ENCODE measurements at places on chromosomes 11 and 22.
A peak's percentile ranks its signal among the peaks of the same experiment; 100 is the strongest.

- peak; percentile 78 for DNase-seq
Observed at GRCh38 chr22:24178502-24179440, 2.5 kb upstream of the SUSD2 start.

- peak; percentile 9 for DNase-seq
Observed at GRCh38 chr11:82864268-82864667, 36.0 kb downstream of the PRCP start.

DNA sequence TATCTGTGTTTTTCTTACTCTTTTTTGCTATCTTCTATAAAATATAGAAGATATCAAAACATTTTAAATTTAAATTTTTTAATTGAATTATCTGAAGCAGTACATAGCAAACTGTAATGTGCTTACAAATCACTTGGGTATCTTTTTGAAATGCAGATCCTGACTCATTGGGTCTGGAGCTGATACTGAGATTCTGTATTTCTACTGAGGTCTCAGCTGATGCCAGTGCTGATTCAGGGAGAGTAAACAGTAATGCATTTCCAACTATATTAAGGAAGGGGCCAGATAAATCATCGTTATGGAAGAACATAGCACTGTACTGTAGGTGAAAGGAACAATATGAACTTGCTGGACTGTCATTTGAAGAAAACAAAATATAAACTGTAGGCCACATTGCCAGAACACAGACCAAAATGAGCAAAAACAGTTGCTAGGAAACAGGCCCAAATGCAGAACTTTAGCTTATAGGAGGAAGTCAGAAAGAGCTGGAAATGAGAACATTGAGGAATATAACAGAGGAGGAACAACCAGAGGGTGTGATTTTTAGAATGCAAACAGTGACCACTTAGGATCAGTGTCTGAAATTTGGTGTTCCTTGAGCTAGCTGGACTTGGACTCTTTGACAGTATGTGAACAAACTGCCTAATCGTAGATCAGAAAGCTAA lies 3.3 kb downstream of the ARL14EP start:
- DNase-seq: no peak

GRCh38 chr11:11867720-11868119 lies 25.9 kb downstream of the USP47 start:
- DNase-seq: no peak

GRCh38 chr22:18066181-18066859 lies 11.5 kb upstream of the PEX26 start:
- DNase-seq: no peak

- peak; percentile 37 for DNase-seq
Observed at GRCh38 chr22:37529652-37530345, 10.6 kb upstream of the CARD10 start.

DNA sequence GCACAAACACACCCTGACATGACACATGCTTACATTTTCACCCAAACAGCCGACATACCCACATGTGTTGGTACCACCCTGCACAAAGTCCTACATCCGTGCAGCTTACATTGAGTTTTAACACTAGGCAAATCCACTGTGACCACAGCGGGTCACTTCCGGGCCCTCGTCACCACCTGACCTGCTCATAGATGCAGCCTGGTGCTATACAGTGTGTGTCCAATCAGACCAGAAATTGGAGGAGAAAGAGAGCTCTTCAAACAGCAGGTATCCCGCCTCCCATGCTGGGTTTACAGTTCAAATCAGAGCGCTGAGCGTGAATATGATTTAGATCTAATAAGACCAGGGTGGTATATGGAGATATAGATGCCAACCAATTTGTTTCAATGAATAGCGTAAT lies 35.4 kb downstream of the PHF21B start:
- no peak for DNase-seq

- no peak for DNase-seq
Observed at GRCh38 chr22:48145738-48146137, 1383.3 kb downstream of the TBC1D22A start.

DNA sequence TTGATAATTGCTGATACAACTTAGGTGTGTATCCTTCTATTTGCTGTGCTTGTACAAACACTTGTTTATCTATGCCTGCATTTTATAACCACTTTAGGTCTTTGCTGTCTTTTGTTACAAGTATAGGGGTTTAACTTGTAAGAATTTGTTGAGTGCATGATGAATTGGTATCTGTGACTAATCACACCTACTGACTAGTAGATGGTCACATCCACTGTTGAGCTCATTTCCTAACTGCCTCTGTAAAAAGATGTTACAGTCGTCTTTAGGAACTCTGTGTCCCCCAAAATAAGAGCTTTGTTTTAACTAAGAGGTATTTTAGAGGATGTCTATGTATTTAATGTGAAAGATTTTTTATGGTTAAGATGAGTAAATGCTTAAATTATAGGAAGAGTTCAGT lies 60.5 kb downstream of the HIPK3 start:
- DNase-seq: no peak

- DNase-seq: peak; percentile 14
Observed at GRCh38 chr22:49532869-49533802, 294.5 kb downstream of the BRD1 start.

- no peak for DNase-seq
Observed at GRCh38 chr11:129056916-129057315, 114.2 kb upstream of the TP53AIP1 start.

DNA sequence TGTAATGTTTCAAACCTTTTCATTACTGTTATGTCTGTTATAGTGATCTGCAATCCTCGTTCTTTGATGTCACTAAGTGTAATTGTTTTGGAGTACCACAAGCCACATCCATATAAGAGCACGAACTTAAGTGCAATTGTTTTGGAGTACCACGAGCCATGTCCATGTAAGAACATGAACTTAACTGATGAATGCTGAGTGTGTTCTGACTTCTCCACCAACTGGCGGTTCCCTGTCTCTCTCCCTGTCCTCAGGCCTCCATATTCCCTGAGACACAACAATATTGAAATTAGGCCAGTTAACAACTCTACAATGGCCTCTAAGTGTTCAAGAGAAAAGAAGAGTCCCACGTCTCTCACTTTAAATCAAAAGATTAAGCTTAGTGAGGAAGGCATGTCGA lies 23.5 kb downstream of the TESMIN start:
- DNase-seq: peak; percentile 9

DNA sequence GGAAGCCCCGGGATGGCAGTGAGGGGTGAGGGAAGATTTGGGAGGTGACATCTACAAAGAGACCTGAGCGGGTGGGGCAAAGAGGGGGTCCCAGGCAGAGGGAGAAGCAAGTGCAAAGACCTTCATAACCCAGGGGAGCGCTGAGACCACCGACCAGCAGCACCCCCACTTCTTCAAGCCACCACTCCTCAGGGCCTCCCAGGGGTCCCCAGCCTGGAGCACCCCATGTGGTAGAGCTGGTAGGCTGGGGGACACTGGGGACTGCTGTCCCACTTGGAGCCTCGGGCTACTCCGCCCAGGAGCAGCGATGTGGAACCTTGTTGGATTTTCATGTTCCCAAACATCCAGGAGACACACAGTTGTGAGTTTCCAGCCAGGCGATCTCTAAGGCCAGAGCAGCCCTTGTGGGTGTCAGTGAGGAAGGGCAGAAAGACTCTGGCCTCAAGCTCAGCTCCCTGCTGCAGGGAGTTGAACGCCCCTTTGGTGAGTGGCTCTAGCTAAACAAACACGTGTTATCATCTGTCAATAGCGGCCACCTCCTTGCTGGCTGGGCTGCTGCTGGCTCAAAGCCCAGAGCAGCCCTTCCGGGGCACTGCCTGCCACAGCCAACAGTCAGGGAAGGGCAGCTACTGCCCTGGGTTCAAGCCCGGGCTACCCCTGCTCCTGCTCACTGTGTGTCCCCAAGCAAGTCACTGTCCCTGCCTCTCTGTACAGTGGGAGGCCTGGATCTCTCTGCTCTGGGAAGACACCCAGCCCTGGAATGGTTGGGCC lies 25.7 kb upstream of the CHKA start:
- peak; percentile 94 for DNase-seq

DNA sequence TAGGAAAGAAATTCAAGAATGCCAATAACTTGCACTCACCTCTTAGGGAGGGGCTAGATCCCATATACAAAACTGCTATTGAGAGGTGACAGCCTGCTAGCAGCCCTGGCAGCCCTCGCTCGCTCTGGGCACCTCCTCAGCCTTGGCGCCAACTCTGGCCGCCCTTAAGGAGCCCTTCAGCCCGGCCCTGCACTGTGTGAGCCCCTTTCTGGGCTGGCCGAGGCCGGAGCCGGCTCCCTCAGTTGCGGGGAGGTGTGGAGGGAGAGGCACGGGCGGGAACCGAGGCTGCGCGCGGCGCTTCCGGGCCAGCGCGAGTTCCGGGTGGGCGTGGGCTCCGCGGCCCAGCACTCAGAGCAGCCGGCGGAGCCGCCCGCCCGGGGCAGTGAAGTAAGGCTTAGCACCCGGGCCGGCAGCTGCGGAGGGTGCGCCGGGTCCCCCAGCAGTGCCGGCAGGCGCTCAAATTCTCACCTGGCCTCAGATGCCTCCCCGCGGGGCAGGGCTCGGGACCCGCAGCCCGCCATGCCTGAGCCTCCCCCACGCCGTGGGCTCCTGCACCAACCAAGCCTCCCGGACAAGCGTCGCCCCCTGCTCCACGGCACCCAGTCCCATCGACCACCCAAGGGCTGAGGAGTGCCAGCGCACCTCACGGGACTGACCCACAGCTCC lies 329.9 kb downstream of the FAM181B start:
- no peak for DNase-seq

DNA sequence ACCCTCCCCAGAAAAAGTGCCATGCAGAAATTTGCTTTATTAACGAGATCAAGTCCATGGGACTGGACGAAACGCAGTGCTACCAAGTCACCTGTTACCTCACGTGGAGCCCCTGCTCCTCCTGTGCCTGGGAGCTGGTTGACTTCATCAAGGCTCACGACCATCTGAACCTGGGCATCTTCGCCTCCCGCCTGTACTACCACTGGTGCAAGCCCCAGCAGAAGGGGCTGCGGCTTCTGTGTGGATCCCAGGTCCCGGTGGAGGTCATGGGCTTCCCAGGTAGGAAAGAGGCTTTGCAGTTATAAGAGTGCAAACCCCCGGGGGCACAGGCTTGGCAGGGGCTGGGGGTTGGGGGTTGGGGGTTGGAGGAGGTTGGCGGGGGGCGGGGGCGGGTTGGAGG lies 4.2 kb downstream of the APOBEC3H start:
- no peak for DNase-seq

- DNase-seq: no peak
Observed at GRCh38 chr11:83721263-83721662, 435.1 kb upstream of the CCDC90B start.

GRCh38 chr11:79485694-79486093 lies 44.9 kb upstream of the TENM4 start:
- no peak for DNase-seq

DNA sequence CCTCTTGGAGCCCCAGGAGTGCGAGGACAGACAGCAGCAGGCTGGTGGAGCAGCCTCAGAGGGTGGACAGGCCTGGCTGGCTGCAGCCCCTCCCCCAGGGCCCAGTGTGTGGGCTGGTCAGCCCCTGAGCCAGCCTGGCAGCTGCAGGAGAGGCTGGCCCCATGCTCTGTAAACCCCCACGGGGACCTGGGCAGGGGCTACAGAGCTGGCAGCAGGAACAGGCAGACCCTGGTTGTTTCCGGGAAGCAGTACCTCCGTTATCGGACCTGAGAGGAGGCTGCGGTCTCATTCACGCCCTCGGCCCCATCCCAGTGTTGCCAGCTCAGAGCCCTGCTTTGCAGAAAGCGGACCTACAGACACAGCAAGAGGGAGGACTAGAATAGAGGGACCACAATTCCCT lies 38.5 kb upstream of the COMT start:
- no peak for DNase-seq

DNA sequence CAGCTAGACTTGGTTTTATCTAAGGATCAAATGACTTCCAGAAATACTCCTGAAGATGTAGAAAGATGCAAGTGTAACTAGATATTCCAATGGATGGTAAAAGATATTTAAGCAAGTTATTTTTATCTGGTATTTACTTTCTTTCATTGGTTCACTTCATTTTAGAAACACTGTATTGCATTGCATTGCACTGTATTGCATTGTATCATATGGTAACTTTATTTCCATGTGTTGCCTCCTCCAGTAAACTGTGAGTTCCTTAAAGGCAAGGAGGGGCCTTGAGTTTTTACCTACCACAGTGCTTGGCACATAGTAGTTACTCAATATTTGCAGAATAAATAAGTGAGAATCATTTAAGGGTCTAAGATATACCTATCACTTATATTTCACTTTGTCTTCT lies 31.8 kb upstream of the FLI1 start:
- DNase-seq: no peak

GRCh38 chr22:26525946-26526564 lies 13.8 kb upstream of the TFIP11 start:
- no peak for DNase-seq

GRCh38 chr11:1780700-1781592 lies 17.2 kb upstream of the CTSD start:
- DNase-seq: no peak

DNA sequence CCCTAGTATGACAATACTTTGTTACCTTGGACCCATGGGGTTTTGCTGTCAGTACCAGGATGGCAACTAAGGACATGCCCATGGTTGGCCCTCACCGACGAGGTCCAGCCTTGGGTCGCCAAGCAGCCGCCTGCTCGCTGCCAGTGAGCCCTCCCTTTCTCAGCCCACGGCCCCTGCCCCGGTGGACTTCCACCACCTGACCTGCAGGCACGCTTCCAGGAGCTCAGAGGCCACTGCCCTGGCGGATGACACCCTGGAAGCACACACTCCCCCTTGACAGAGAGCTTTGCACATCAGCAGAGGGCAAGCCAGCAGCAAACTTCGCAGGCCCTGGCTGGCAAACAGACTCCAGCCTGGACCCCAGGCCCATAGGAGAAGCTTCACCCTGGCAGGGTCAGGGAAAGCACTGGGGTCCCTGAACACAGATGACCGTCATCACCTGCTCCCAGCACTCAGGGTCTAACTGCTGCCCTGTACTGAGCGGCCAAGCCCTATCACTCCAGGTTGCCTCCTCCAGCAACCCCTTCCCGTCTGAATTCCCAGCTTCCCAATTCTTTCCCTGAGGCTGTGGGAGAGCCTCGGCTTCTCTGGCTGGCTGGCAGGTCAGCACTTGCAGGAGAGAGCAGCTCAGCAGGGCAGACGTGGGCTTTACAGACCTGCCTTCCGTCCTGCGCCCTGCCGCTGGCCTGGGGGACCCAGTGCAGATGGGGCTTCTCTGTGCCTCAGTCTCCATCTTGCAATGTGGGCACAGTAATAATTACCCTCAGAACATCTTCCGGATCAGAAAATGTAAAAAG lies 2.7 kb upstream of the PPARA start:
- DNase-seq: no peak

DNA sequence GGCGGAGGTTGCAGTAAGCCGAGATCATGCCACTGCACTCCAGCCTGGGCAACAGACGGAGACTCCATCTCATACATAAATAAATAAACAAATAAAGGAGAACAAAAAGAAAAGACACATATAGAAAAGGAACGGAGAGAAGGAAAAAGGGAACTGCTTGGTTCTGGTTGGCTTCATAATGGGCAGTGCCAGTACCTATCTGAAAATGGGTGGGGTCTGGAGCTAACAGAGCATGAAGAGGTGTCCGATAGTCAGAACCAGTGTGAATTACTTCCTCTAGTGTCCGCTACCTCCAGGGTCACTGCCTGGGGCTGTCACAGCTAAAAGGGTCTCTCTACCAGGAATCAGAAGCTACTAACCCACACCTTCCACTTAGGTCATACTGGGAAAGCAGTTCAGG lies 27.2 kb upstream of the TTC28 start:
- no peak for DNase-seq

Measured in NCI-H1092 treated with DMSO at 0.1 percent for 48 hours (cell line).